ENCODE measurements at places on chromosomes 2 and 18. TPM values are rescaled to one million over a fixed set of nuclear protein-coding genes. Genes with fewer than 3 reads are reported as not detected.

NETO1 gene
- total RNA-seq: 11.6 TPM

DNA sequence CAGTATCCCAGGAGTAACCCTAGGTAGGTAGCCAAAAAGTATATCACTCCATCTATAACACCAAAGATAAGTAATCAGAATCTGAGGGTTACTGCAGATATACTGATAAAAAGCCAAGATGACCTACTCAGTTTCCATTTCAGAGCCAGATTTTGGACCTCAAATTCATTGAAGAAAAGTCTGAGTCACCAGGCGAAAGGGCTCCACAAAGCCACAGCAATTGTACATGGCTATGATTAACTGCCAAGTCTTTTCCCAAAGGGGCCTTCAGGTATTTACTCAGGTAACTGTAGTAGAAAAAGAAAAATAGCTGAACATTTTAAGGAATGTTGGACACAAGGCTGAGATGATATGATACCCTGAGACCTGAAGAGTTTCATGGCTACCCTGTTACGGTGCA lies 75.6 kb upstream of the KCNH7 start:
- no peak for DNase-seq

- DNase-seq: no peak
Observed at GRCh38 chr18:59929621-59930295, 30.0 kb downstream of the PMAIP1 start.

DNA sequence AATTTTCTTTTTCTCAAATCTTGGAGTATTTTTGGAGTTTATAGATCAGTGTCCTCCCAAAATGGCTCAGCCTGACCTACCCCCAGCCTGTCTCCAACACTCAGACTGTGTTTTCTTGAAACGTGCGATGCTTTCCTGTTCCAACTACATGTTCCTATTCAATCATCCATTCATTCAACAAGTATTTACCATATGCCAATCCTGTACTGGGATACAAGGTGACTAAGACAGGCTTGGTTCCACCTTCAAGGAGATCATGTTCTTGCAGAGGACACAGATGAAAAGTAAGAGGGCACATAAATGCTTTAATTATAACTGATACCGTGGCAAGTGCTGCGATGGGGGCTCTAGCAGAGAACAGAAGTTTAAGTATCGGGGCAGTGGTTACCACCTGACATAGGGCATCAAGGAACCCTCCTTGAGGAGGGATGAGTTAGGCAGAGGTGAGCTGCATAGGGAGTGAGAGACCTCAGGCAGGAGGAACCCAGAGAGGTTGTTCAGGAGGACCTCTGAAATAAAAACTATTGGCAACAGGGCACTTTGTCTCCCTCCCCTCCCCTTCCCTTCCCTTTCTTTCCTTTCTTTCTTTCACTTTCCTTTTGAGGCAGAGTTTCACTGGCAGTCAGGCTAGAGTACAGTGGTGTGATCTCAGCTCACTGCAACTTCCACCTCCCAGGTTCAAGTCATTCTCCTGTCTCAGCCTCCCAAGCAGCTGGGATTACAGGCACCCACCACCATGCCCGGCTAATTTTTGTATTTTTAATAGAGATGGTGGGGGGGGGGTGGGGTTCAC lies 469.0 kb downstream of the EPHA4 start:
- DNase-seq: no peak

DNA sequence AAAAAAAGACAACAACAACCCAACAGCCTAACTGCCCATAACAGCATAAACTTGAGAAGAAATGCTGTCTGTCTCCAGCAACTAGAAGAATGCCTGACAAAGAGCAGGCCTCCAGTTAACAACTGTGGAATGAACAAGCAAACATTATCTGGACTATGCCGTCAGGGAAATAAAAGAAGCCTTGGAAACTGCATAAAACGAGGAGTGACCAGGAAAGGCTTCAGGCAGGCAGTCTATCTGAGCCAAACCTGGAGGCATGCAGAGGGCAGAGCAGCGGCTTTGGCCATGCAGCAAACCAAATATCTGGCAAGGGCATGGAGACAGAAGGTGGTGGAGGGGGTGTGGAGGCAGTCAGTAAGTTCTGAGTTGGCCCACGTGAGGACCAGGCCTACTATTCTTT lies 11.1 kb downstream of the HES6 start:
- no peak for DNase-seq

DNA sequence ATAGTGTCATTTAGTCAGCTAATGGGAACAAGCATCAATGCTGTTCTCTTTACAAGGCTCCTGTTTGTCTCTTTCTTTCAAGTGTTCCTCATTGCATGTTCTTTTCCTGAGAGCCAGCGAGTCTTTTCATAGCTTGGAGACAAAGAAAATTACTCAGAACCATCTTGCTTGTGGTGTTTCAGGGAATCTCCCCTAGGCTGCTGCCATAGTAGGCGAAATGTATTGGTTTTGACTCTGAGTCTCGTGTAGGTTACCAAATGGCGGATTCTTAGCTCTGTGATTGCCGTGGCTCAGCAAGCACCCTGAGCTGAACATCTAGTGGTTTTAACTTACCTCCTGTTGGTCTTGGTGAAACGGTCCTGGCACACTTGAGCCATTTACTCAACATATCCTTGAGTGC lies 68.7 kb downstream of the RHBDD1 start:
- DNase-seq: no peak

DNA sequence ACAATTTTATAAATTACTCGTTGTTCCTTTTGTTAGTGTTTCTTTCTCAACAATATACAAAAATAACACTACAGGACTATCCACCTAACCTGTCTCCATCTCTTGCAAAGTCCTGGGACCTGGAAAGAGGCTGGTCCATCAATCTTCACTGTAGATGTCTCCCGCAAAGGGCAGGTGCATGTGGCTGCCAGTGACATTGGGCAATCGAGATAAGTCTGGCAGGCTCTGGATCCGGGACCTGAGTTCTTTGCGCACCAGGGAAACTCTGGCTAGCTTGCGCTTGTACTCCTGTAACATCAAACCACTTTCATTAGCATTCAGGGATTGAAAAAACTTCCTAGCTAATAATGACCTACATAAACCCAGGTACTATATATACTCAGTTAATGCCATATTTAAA lies 20.5 kb downstream of the RMP24 start:
- DNase-seq: no peak

DNA sequence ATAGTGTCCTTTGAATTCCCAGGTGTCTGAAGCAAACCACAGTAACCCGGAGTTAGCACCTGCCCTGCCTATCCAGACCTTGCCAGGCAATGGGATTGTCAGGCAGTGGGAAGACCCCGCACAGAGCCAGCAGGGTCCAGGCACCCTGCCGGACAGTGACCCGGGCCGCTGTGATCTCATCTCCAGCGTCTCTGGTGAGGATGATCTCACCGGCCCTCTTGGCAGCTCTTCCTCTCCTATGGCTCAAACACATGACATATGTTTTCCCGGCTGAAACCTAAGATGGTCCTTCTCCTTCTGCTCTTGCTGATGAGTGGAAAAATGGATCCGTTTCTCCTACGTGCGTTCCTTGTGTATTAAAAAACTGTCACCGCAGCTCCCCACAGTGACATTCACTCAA lies 75.1 kb downstream of the ACOXL start:
- DNase-seq: no peak

All from epithelial cell of proximal tubule (primary cell).